Kidney epithelial cell (primary cell): ENCODE measurements at places on chromosomes 16 and 17.

DNA sequence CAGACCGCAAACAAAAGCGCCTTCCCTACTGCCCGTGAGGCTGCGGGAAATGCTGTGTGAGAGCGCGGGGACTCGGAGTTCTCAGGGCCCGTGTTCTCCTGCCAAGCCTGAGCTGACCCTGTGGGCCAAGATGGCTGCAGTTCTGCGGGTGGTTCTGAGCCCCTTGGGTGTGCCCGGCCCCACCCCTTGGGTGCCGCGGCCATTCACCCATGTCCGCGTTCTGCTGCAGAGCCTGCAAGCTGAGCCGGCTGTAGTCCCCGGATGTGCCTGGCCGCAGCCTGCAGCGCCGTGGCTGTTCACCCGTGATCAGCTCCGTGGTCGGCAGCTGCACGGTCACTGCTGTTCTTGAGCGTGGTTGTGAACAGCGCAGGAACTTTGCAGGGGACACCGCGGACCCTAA lies 20.0 kb downstream of the ACSF3 start:
- no peak for DNase-seq

- DNase-seq = no peak
Observed at GRCh38 chr16:57906382-57907316, 64.3 kb downstream of the CNGB1 start.

DNA sequence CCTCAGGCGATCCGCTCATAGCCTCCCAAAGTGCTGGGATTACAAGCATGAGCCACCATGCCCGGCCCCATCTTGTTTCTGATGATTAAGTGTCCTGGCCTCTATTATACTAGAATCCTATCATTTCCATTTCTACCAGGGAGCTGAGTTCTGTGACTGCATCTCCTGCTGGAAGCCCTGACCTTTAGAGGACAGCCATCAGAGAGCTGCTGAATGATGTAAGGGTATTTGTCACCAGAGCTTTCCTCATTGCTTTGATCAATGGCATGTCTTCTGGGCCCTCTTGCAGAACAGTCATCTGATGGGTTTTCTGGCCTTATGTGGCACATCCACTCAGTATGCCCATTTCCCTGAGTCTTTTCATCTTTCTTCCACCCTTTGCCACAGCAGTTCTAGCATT lies 39.9 kb downstream of the PSMD12 start:
- no peak for DNase-seq

DNA sequence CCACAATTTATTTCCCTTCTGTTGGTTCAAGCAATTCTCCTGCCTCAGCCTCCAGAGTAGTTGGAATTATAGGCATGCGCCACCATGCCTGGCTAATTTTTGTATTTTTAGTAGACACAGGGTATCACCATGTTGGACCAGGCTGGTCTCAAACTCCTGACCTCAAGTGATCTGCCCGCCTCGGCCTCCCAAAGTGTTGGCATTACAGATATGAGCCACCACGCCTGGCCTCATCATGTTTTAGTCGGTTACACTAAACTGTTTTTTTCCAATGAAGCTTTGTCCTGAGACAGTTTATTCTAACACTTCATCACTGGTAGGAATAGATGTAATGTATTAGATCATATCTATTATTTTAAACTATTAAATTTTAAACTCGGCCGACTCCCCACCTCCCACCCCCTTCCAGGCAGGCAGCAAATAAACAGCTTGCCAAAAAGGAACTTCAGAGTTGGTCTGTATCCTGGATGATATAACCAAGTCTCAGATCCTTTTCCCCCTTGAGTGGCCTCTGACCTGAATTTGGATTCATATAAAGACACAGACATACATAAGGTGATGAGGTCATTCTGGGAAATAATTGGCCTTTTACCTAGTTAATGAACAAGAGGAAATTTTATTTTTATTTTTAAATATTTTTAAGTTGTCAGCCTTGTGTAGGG lies 18.4 kb upstream of the CORO6 start:
- DNase-seq = no peak

- DNase-seq = peak; percentile 2
Observed at GRCh38 chr16:82263521-82264143, 93.6 kb upstream of the MPHOSPH6 start.

- DNase-seq = peak; percentile 58
Observed at GRCh38 chr16:84774810-84775209, 45.0 kb upstream of the CRISPLD2 start.
